ENCODE measurements at places on chromosomes 1 and 21. TPM values are rescaled to one million over a fixed set of nuclear protein-coding genes. Genes with fewer than 3 reads are reported as not detected.

Gene ZNF695
- total RNA-seq, result 25.2 TPM

Gene MAP1LC3C
- total RNA-seq, result 0.31 TPM

DNA sequence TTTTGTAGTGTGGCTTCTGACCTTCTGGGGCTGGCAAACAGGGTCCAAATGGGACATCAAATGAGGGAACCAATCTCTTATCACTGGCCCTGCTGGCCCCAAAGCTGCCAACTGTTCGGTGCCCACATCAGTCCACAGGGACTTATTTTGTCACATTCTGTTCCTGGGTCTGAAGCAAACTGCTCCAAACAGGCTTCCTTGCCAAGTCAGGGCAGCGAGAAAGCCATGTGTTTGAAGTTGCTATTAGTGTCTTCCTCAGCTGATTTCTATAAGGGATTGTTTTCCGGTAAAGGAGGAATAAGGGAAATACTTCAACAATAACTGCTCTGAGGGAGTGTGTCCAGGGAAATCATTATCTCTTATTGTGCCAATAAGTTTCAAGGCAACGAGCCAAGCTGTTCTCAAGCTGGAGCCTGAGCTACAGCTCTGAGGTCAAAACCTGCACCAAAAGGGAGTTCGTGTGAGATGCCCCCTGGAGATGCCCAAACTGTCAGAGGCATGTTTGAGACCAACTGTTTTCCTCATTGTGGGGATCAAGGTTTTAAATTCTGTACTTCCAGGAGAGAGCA, 381.4 kb upstream of the PROX1 start:
- H3K36me3 ChIP-seq, result no peaks in the 10 kb centered on the region
- no peaks in the 10 kb centered on the region for H3K27me3 ChIP-seq
- H3K4me1 ChIP-seq, result no peaks in the 10 kb centered on the region
- H3K4me3 ChIP-seq, result no peak overlapping the region

Gene AGTRAP
- total RNA-seq, result 71.3 TPM

Gene CTSK
- 9.2 TPM for total RNA-seq

GRCh38 chr1:32992489-32993323, 28.1 kb upstream of the RNF19B start:
- no peak overlapping the region for H3K27ac ChIP-seq
- H3K27me3 ChIP-seq, result no peaks in the 10 kb centered on the region
- peaks cover 8% of the 10 kb centered on the region for H3K4me1 ChIP-seq
- no peaks in the 10 kb centered on the region for H3K36me3 ChIP-seq
- no peak overlapping the region for H3K4me3 ChIP-seq

DNA sequence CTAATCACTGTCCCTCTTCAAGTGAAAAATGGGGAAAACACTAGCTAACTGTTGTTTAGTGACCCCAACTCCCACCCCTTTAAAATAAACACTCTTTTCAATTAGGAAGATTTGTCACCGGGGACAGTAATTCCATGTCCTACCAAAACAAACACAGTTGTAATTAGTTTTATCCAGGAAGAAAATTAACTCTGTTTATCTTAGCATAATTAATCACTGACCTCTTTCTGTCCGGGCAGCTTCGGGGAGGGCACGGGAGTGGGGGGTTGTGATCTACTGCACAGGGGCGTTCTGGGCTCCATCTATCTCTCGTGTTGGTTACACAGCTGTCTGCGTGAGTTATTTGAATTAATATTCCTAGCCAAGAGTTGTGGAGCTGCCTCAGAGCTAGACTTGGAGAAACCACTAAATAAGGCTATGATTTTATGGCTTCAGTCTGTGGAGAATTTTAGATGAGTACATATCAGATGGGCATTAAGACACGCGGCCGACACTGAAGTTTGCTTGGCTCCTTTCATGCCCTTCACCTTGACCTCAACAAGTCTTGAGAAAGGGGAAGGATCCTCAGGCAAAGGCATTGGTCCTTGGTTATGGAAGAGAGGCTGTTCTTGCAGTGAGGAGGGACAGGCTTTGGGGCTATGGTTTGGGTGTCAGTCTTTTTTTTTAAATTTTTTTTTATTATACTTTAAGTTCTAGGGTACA, 102.0 kb upstream of the TRABD2B start:
- H3K36me3 ChIP-seq, result no peaks in the 10 kb centered on the region
- no peak for DNase-seq
- no peak overlapping the region for H3K27ac ChIP-seq
- peaks cover 11% of the 10 kb centered on the region for H3K27me3 ChIP-seq

Gene GABRD
- not detected for total RNA-seq

DNA sequence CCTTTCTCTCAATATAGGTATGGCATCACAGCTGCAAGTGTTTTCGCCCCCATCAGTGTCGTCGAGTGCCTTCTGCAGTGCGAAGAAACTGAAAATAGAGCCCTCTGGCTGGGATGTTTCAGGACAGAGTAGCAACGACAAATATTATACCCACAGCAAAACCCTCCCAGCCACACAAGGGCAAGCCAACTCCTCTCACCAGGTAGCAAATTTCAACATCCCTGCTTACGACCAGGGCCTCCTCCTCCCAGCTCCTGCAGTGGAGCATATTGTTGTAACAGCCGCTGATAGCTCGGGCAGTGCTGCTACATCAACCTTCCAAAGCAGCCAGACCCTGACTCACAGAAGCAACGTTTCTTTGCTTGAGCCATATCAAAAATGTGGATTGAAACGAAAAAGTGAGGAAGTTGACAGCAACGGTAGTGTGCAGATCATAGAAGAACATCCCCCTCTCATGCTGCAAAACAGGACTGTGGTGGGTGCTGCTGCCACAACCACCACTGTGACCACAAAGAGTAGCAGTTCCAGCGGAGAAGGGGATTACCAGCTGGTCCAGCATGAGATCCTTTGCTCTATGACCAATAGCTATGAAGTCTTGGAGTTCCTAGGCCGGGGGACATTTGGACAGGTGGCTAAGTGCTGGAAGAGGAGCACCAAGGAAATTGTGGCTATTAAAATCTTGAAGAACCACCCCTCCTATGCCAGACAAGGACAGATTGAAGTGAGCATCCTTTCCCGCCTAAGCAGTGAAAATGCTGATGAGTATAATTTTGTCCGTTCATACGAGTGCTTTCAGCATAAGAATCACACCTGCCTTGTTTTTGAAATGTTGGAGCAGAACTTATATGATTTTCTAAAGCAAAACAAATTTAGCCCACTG, 11.5 kb downstream of the HIPK1 start:
- peaks cover 35% of the 10 kb centered on the region for H3K36me3 ChIP-seq
- peaks cover 7% of the 10 kb centered on the region for H3K4me1 ChIP-seq
- no peak overlapping the region for H3K27ac ChIP-seq
- H3K27me3 ChIP-seq, result no peaks in the 10 kb centered on the region

- no peaks in the 10 kb centered on the region for H3K4me1 ChIP-seq
Measured at GRCh38 chr21:44736291-44737004, 25.1 kb upstream of the TSPEAR start.

GRCh38 chr1:96411006-96411405, 310.6 kb upstream of the PTBP2 start:
- H3K4me1 ChIP-seq, result peaks cover 3% of the 10 kb centered on the region
- DNase-seq, result no peak
- no peak overlapping the region for H3K4me3 ChIP-seq
- H3K27ac ChIP-seq, result no peak overlapping the region

Gene HRNR
- not detected for total RNA-seq

DNA sequence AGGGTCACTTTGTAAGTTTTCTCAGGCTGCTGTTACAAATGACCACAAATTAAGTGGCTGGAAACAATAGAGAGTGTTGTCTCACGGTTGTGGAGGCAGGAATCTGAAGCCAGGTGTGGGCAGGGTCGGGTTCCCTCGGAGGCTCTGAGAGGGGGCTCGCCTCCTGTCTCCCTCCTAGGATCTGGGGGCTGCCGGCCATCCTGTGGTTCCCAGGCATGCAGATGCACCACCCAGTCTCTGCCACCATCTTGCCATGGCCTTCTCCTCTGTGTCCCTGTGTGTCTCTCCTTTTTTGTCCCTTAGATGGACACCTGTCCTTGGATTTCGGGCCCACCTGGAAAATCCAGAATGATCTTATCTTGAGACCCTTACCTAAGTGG, 4.8 kb downstream of the TP73 start:
- no peak overlapping the region for H3K4me3 ChIP-seq
- H3K27ac ChIP-seq, result no peak overlapping the region
- DNase-seq, result no peak
- H3K36me3 ChIP-seq, result no peaks in the 10 kb centered on the region
- H3K4me1 ChIP-seq, result no peaks in the 10 kb centered on the region

DNA sequence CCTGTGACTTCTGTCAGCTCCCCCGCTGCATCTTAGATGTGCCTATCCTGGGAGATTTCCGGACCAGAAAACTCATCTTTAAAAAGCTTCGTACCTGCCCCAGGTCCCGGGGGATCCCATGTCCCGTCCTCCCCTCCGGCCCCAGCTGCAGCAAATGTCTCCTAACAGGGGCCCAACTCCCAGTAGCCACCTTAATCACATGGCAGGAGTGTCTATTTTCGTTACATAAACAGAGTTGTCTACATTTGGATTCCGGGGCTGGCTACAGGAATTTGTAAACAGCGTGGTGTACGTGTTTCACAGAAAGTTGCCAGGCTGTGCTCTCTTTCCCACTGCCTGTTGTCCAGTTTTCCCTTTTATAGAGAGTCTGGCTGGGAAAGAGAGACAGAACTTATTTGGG, 17.9 kb upstream of the KCNE2 start:
- no peak overlapping the region for H3K27ac ChIP-seq
- H3K4me3 ChIP-seq, result no peak overlapping the region
- no peaks in the 10 kb centered on the region for H3K36me3 ChIP-seq
- DNase-seq, result peak; percentile 22
- H3K27me3 ChIP-seq, result no peaks in the 10 kb centered on the region

GRCh38 chr1:194280463-194280862, 1094.0 kb upstream of the B3GALT2 start:
- H3K27ac ChIP-seq, result no peak overlapping the region
- H3K4me1 ChIP-seq, result no peaks in the 10 kb centered on the region
- H3K27me3 ChIP-seq, result no peaks in the 10 kb centered on the region
- no peak overlapping the region for H3K4me3 ChIP-seq

DNA sequence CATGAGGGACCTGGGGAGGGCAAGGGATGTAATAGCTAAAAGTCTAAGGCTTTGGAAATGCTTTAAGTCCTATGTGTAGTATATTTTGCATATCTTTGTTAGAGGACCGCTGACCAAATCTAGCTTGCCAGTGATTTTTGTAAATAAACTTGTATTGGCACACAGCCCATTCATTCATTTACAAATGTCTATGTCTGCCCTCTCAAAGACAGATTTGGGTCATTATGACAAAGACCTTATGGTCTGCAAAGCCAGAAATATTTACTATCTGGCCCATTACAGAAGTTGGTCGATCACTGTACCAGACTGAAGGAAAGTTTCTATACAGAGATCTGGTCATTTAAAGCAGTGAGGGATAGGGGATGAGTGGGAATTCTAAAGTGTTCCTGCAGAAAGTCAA, 120.1 kb upstream of the RAVER2 start:
- H3K4me1 ChIP-seq, result no peaks in the 10 kb centered on the region
- H3K36me3 ChIP-seq, result peaks cover 12% of the 10 kb centered on the region
- peak overlapping the region; percentile 84 for H3K27ac ChIP-seq
- H3K4me3 ChIP-seq, result no peak overlapping the region
- no peak for DNase-seq
- no peaks in the 10 kb centered on the region for H3K27me3 ChIP-seq

Gene MYOM3
- total RNA-seq, result 0.09 TPM

- no peaks in the 10 kb centered on the region for H3K27me3 ChIP-seq
- H3K27ac ChIP-seq, result no peak overlapping the region
- H3K36me3 ChIP-seq, result no peaks in the 10 kb centered on the region
- no peak for DNase-seq
- H3K4me1 ChIP-seq, result peaks cover 4% of the 10 kb centered on the region
- no peak overlapping the region for H3K4me3 ChIP-seq
Measured at GRCh38 chr1:66253330-66253921, 280.5 kb upstream of the SGIP1 start.

GRCh38 chr1:225070972-225071371, 141.5 kb downstream of the DNAH14 start:
- no peaks in the 10 kb centered on the region for H3K4me1 ChIP-seq
- H3K36me3 ChIP-seq, result no peaks in the 10 kb centered on the region
- H3K27ac ChIP-seq, result no peak overlapping the region
- H3K27me3 ChIP-seq, result no peaks in the 10 kb centered on the region
- H3K4me3 ChIP-seq, result no peak overlapping the region

GRCh38 chr21:39007985-39008384, 175.3 kb downstream of the PSMG1 start:
- no peak overlapping the region for H3K4me3 ChIP-seq
- no peaks in the 10 kb centered on the region for H3K4me1 ChIP-seq
- DNase-seq, result no peak
- H3K27ac ChIP-seq, result no peak overlapping the region
- no peaks in the 10 kb centered on the region for H3K27me3 ChIP-seq

DNA sequence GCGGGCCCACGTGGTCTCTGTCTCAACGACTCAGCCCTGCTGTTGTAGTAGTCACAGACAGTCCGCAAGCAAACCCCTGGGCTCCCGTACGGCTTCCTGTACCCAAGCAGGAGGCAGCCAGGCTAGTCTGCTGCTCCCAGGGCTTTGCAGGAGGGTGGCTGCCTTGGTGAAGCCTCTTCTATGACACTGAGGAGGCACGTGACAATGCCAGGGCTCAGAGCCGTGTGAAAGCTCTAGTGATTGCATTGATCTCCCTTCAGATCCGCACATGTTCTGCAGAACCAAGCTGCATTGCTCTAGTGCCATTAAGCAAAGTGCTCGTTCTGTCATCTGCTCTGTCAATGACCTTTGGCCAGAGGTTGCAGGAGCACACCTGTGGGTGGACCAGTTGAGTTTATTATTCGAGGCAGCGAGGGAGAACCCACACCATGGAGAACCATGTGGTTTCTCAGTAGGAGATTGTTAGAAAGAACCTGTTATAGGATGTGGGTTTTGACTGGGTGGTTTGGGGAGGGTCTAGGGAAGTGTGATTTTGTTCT, 18.0 kb downstream of the UMODL1 start:
- no peak overlapping the region for H3K4me3 ChIP-seq
- H3K27ac ChIP-seq, result no peak overlapping the region
- no peaks in the 10 kb centered on the region for H3K36me3 ChIP-seq

Gene ROR1
- 77.9 TPM for total RNA-seq

- no peaks in the 10 kb centered on the region for H3K4me1 ChIP-seq
- DNase-seq, result peak; percentile 69
- no peak overlapping the region for H3K27ac ChIP-seq
Measured at GRCh38 chr1:151196292-151196800, 2.0 kb upstream of the PIP5K1A start.

- no peaks in the 10 kb centered on the region for H3K27me3 ChIP-seq
- no peak overlapping the region for H3K4me3 ChIP-seq
- no peak overlapping the region for H3K27ac ChIP-seq
- H3K4me1 ChIP-seq, result peaks cover 9% of the 10 kb centered on the region
- DNase-seq, result no peak
- no peaks in the 10 kb centered on the region for H3K36me3 ChIP-seq
Measured at GRCh38 chr21:42319376-42319775, 4.2 kb upstream of the TFF3 start.

DNA sequence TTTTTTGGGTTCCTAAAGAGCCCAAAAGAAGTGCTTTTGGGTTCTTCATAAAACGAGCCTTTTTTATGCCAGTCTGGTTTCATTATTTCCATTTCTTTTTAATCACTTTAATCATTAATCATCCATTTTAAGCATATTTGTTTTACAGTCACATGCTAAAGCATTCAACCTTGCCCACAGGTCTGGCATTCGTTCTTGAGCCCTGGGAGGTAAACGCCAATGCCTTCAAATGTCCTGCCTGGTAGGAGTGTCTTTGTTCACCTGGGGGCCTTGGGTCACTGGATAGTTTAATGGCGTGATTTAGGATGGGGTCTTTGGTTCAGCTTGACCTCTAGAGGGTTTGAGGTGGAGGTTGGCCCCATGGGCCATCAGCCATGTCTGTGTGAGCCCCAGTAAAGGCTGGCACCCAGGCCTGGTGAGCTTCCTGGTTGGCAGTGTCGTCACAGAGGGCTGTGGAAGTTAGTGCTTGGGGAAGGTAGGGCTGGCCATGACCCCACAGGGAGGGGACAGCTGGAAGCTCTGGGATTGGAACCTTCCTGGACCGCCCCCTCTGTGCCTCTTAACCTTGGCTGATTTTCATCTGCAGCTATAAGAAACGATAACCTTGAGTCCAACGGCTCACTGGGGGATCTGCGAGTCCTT, 20.2 kb downstream of the C1orf174 start:
- H3K4me3 ChIP-seq, result no peak overlapping the region
- H3K36me3 ChIP-seq, result peaks cover 20% of the 10 kb centered on the region
- H3K27ac ChIP-seq, result no peak overlapping the region
